ENCODE measurements at places on chromosomes 7 and 10. TPM values are rescaled to one million over a fixed set of nuclear protein-coding genes. Genes with fewer than 3 reads are reported as not detected.

GJC3 gene
- 0.31 TPM for total RNA-seq

TMEM273 gene
- total RNA-seq, result 22.7 TPM

ATRNL1 gene
- 0.40 TPM for total RNA-seq

UNC5B gene
- 9.5 TPM for total RNA-seq

MTURN gene
- total RNA-seq, result 79.6 TPM
